ENCODE measurements at places on chromosomes 5 and 9.

DNA sequence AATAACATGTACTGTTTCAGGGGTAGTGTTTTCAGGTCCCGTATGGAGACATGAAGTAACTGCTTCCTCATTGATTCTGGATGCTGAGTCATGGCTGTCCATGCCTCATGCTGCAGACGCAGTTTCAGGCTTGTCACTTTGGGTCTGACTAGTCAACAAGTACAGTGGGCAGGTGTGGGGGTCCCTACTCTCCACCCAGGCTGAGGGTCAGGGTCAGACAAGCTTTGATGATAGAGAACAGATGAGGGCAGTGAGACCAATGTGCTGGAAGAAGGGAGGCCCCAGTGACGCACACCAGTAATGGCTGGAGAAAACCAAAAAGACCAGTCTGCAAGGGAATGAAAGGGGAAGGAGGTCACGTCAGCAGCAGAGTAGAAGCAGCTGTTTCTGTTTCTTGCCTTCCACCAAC lies 80.0 kb upstream of the NFIL3 start:
- no peak overlapping the region for H3K4me3 ChIP-seq
- H3K27me3 ChIP-seq: peaks cover 42% of the 10 kb centered on the region
- H3K27ac ChIP-seq: no peak overlapping the region
- DNase-seq: no peak

DNA sequence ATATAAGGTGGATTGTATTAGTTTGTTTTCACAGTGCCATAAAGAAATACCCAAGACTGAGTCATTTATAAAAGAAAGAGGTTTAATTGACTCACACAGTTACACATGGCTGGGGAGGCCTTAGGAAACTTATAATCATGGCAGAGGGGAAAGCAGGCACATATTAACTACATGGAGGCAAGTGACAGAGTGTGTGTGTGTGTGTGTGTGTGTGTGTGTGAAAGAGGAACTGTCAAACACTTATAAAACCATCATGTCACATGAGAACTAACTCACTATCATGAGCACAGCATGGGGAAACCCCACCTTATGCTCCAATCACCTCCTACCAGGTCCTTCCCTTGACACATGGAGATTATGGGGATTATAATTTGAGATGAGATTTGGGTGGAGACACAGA lies 118.6 kb downstream of the SPEF2 start:
- DNase-seq: no peak
- no peak overlapping the region for H3K4me3 ChIP-seq
- peaks cover 4% of the 10 kb centered on the region for H3K4me1 ChIP-seq

DNA sequence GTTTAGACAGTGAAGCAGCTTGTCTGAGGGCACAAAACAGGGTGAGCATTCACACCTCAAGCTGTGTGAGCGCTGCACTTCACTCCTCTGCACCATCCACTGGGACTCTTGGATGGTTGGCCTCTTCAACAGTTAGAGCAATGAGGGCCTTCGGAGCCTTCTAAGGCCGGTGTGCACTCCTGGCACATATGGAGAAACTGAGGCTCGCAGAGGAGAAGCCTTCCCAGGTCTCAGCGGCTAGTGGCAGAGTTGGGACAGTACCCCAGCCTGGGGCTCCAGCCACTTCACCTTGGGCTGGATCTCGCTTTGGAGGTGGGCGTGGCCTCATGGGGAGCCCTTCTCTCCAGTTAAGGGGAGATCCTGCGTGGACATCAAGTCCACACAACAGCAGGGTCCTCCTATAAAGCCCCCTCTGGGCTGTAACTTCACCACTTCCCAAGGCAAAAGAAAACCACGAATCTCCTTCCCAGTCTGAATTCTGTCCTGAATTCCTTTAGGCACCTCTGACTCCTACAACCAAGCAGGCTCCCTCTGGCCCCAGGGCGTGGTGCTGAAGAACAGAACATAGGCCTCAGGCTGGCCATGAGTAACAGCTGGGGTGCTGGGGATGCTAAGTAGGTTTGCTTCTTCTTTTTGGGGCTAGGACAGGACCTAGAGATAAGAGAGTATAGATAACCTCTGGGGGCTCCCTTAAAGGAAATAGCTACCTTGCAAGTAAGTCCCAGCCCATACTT lies 30.5 kb upstream of the CSF1R start:
- H3K4me1 ChIP-seq: no peaks in the 10 kb centered on the region
- H3K27ac ChIP-seq: no peak overlapping the region
- peaks cover 3% of the 10 kb centered on the region for H3K36me3 ChIP-seq

GRCh38 chr9:83013867-83014605 lies 48.9 kb downstream of the RASEF start:
- H3K27me3 ChIP-seq: no peaks in the 10 kb centered on the region
- no peak for DNase-seq
- H3K4me1 ChIP-seq: no peaks in the 10 kb centered on the region
- H3K27ac ChIP-seq: no peak overlapping the region
- H3K36me3 ChIP-seq: no peaks in the 10 kb centered on the region

GRCh38 chr5:36870399-36871040 lies 6.0 kb upstream of the NIPBL start:
- peaks cover 12% of the 10 kb centered on the region for H3K4me1 ChIP-seq
- DNase-seq: no peak
- H3K36me3 ChIP-seq: peaks cover 14% of the 10 kb centered on the region
- no peaks in the 10 kb centered on the region for H3K27me3 ChIP-seq
- no peak overlapping the region for H3K4me3 ChIP-seq

DNA sequence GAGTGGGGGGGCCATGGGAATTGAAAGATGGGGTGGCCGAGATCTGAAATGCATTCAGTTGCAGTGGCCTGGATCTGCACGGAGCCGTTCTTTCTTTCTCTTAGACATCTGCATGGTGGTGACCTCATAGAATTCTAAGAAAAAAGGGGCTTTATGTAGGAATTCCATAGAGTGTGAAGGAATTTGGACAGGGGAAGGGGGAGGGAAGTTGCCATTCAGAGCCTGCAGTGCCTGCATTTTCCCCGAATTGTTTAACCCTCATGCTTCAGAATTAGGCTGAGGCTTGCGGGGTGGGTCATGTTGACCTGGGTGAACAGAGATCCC lies 4.9 kb downstream of the NEK6 start:
- H3K36me3 ChIP-seq: peaks cover 7% of the 10 kb centered on the region
- no peak overlapping the region for H3K4me3 ChIP-seq
- DNase-seq: no peak
- no peak overlapping the region for H3K27ac ChIP-seq

DNA sequence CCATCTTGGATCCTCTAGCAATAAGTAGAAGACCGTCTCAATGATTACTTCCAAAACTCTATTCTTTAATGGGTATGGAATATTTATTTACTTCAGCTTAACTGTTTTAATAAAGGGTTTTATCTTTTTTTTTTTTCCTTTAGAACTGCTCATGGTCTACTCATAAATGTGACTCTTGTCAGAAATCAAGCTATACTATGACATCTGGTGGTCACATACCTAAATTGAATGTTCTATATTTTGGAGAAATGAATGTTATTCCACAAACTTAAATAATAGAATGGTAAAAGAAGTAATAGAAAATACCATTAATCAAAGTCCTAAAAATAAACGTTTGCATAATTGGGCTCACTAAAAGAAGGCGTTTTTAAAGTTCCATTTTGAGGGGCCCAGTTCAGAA lies 131.2 kb upstream of the PLCXD3 start:
- H3K36me3 ChIP-seq: peaks cover 2% of the 10 kb centered on the region
- no peak overlapping the region for H3K27ac ChIP-seq
- no peaks in the 10 kb centered on the region for H3K4me1 ChIP-seq
- H3K4me3 ChIP-seq: no peak overlapping the region

DNA sequence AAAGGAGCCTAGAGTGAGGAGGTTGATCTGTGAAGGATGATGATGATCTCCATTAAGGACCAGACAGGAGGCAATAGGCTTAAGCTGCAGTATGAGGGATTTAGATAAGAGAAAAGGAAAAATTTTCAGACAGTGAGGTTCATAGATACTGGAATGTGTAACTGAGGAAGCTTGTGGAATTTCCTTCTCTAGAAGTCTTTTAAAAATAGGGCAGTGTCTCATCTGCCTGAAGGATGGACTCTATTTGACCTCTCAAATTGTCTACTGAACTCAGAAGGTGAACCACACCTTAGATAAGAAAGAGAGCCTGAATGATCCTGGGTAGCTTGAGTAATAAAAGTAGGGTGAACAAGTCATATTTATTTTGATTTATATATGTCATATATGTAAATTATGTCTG lies 148.2 kb upstream of the CDKN2B start:
- no peaks in the 10 kb centered on the region for H3K36me3 ChIP-seq
- no peak for DNase-seq
- no peaks in the 10 kb centered on the region for H3K4me1 ChIP-seq
- H3K27me3 ChIP-seq: peaks cover 5% of the 10 kb centered on the region
- no peak overlapping the region for H3K4me3 ChIP-seq

GRCh38 chr5:156295431-156295830 lies 31.5 kb upstream of the SGCD start:
- no peak overlapping the region for H3K4me3 ChIP-seq
- H3K27me3 ChIP-seq: no peaks in the 10 kb centered on the region
- H3K4me1 ChIP-seq: no peaks in the 10 kb centered on the region
- DNase-seq: no peak
- H3K27ac ChIP-seq: no peak overlapping the region

DNA sequence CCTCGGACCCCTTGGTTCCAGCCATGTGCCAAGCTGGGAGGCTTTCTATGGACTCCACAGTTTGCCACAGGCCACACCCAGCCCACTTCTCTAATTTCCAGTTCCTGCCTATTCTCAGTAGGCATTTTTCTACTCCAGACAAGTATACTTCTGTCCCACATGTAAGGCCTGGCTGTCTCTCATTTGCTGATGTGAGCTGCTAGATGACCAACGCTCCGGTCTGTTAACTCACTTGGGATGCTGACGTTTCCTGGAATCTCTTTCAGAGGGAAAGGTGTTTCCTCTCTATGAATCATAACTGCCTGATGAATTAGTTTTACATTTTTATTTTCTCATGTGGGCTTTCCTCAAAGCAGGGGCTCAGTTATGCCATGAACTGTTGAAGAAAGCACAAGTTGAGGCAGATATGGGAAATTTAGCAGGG lies 36.3 kb downstream of the ERGIC1 start:
- DNase-seq: no peak
- H3K36me3 ChIP-seq: peaks cover 3% of the 10 kb centered on the region
- no peaks in the 10 kb centered on the region for H3K27me3 ChIP-seq
- peaks cover 30% of the 10 kb centered on the region for H3K4me1 ChIP-seq
- H3K4me3 ChIP-seq: no peak overlapping the region

- no peaks in the 10 kb centered on the region for H3K36me3 ChIP-seq
- H3K4me3 ChIP-seq: peak overlapping the region; percentile 5
- H3K27ac ChIP-seq: no peak overlapping the region
- peaks cover 3% of the 10 kb centered on the region for H3K4me1 ChIP-seq
- peaks cover 26% of the 10 kb centered on the region for H3K27me3 ChIP-seq
Observed at GRCh38 chr5:74476046-74476818, 164.3 kb downstream of the ENC1 start.

GRCh38 chr9:96604004-96604319 lies 15.7 kb downstream of the CDC14B start:
- H3K4me1 ChIP-seq: no peaks in the 10 kb centered on the region
- no peaks in the 10 kb centered on the region for H3K36me3 ChIP-seq
- DNase-seq: no peak
- no peak overlapping the region for H3K4me3 ChIP-seq

- DNase-seq: no peak
- no peak overlapping the region for H3K27ac ChIP-seq
- H3K27me3 ChIP-seq: no peaks in the 10 kb centered on the region
- H3K4me3 ChIP-seq: no peak overlapping the region
- no peaks in the 10 kb centered on the region for H3K4me1 ChIP-seq
Observed at GRCh38 chr9:70130266-70130665, 86.6 kb downstream of the MAMDC2 start.

DNA sequence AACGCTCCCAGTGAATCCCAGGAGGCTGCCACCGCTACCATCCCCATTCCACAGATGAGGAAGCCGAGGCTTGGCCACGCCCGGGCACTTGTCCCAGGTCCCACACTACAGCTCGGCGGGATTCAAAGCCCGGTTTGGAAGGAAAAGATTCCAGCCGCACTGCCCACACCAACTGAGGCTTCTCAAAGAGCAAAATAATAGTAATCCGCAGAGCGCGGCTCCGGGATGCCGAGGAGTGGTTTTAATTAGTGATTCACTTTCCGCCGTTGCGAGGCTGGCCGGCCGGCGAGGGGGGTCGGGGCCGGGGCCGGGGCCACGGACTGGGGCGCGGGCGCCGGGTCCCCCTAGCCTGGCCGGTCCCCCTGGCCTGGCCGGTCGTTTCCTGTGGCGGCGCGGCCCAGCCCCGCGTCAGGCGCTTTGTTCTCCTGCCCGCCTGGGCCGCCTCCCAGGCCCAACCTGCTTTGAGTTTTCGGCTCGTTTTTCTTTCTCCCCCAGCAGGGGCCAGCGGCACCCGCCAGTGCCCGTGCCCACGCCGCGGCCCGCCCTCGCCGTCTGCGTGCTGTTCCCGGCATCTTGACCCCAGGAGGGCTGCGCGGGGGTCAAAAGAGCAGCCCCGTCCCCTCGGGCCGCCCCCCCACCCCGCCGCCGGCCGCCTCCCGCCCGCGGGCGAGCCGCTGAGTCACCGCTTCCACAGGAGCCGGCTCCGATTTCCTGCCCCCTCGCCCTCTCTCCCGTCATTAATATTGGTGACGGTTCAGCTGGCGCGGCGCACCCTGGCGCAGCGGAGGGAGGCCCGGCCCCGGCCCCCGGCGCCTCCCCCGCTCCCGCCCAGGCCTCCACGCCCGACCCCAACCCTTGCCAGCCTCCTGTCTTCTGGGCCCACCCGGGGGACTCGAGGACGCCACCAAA lies 31.2 kb downstream of the FGF18 start:
- H3K36me3 ChIP-seq: peaks cover 3% of the 10 kb centered on the region
- no peak overlapping the region for H3K4me3 ChIP-seq
- H3K27me3 ChIP-seq: peaks cover 70% of the 10 kb centered on the region
- no peak overlapping the region for H3K27ac ChIP-seq
- H3K4me1 ChIP-seq: peaks cover 4% of the 10 kb centered on the region

- H3K4me3 ChIP-seq: no peak overlapping the region
- H3K36me3 ChIP-seq: no peaks in the 10 kb centered on the region
- H3K4me1 ChIP-seq: no peaks in the 10 kb centered on the region
Observed at GRCh38 chr5:178404987-178405386, 172.4 kb upstream of the PHYKPL start.

- no peak overlapping the region for H3K27ac ChIP-seq
- H3K27me3 ChIP-seq: peaks cover 65% of the 10 kb centered on the region
- no peaks in the 10 kb centered on the region for H3K36me3 ChIP-seq
- peak overlapping the region; percentile 65 for H3K4me3 ChIP-seq
- peaks cover 3% of the 10 kb centered on the region for H3K4me1 ChIP-seq
- no peak for DNase-seq
Observed at GRCh38 chr5:135190416-135191083, 156.5 kb upstream of the PITX1 start.

DNA sequence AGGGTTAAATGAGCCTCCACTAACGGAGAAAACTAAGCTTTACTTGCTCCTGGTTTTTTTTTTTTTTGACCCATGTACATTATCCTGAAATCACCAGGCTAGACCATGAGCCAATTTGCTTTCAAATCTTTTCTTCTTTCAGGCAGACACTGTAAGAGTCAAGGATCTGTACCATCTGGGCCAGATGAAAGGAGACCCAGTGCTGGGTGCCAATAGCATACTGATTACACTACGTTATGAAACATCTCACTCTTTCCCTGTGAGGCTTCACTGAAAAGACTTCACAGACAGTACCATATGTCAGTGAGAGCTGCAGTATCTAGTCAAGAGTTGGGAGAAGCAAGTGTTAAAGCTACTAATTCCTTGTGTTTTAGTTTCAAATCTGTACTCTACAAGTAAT lies 161.2 kb upstream of the PTPRD start:
- H3K27me3 ChIP-seq: no peaks in the 10 kb centered on the region
- DNase-seq: no peak
- H3K36me3 ChIP-seq: no peaks in the 10 kb centered on the region

- peaks cover 7% of the 10 kb centered on the region for H3K36me3 ChIP-seq
- H3K4me3 ChIP-seq: no peak overlapping the region
- no peaks in the 10 kb centered on the region for H3K4me1 ChIP-seq
- no peak overlapping the region for H3K27ac ChIP-seq
- no peaks in the 10 kb centered on the region for H3K27me3 ChIP-seq
Observed at GRCh38 chr9:5112109-5112592, 73.3 kb downstream of the INSL6 start.

Data from effector memory CD8-positive, alpha-beta T cell (primary cell).